Progenitor cell of endocrine pancreas (in vitro differentiated cells): ENCODE measurements at places on chromosomes 2 and 18. TPM values are rescaled to one million over a fixed set of nuclear protein-coding genes. Genes with fewer than 3 reads are reported as not detected.

DNA sequence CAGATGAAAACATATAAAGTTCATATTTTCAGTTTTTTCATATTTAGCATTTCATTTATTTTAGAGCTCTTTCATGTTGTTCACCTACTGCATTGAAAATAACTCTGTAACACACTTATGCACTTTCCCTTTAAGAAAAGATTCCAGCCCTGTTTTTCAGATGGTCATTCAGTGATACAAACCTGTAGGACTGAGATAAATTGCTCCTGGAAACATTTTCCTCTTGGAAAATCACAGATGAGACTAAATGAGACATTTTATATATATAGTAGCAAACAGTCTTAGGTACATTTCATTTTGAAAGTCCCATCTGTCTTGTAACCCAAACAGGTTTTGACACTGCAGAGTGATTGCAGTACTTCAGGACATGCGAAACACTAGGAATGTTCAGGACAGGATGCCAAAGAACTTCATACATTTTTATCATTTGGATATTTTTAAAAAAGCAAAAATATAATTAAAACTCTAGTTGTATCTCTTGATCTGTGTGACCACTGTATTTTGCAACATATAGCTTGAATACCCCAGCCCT, 412.4 kb downstream of the MTX2 start:
- H3K4me1 ChIP-seq = peaks cover 21% of the 10 kb centered on the region
- DNase-seq = no peak
- no peak overlapping the region for H3K27ac ChIP-seq

- H3K27me3 ChIP-seq = peaks cover 18% of the 10 kb centered on the region
- H3K36me3 ChIP-seq = no peaks in the 10 kb centered on the region
- no peak overlapping the region for H3K27ac ChIP-seq
- DNase-seq = no peak
- peaks cover 8% of the 10 kb centered on the region for H3K4me1 ChIP-seq
Measured at GRCh38 chr2:45859682-45860081, 208.2 kb downstream of the PRKCE start.

- H3K27me3 ChIP-seq = peaks cover 19% of the 10 kb centered on the region
- no peaks in the 10 kb centered on the region for H3K4me1 ChIP-seq
- H3K27ac ChIP-seq = no peak overlapping the region
- DNase-seq = no peak
- H3K4me3 ChIP-seq = no peak overlapping the region
Measured at GRCh38 chr2:160658851-160659250, 165.2 kb upstream of the RBMS1 start.

DNA sequence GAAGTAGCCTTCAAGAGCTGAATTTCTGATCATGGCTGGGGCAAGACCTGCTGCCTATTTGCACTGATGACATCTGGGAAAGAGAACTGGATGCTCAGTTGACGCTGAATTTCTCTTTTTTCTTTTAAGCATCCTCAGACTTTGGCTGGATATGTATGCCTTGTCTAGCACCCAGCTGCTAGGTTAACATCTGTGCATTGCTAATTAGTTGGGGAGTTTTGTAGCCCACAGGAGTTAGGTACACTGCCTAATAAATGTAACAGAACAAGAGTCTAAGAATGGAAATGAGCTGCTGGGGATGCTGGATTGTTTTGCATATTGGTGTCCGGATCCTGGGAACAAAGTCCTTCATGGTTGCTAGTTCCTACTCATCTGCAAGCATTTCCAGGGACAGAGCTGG, 40.9 kb upstream of the STPG4 start:
- H3K27me3 ChIP-seq = peaks cover 7% of the 10 kb centered on the region
- no peak for DNase-seq
- peaks cover 30% of the 10 kb centered on the region for H3K4me1 ChIP-seq
- no peak overlapping the region for H3K4me3 ChIP-seq

DNA sequence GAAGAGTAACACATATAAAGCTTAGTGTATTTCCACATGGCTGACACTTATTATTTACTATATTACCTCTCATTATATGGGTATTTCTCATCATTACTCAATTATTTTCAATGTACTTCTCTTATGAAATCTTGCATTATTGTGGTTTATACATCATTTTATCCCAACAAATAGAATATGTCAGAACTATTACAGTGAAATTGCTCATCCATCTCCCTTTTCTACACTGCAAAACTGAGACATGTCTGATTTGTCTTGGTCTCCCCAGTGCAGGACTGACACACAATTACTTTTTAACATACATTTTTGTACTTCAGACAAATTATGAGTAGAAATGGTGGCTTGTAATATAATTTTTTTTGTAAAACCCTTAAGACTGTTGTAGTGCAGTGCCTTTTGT, 600.9 kb downstream of the PLCL1 start:
- H3K36me3 ChIP-seq = no peaks in the 10 kb centered on the region
- H3K27me3 ChIP-seq = peaks cover 3% of the 10 kb centered on the region
- no peak overlapping the region for H3K27ac ChIP-seq
- H3K4me3 ChIP-seq = no peak overlapping the region
- H3K4me1 ChIP-seq = peaks cover 1% of the 10 kb centered on the region
- DNase-seq = no peak

- no peaks in the 10 kb centered on the region for H3K36me3 ChIP-seq
- no peak overlapping the region for H3K27ac ChIP-seq
- no peak for DNase-seq
- no peak overlapping the region for H3K4me3 ChIP-seq
Measured at GRCh38 chr2:46857871-46858701, 57.5 kb downstream of the MCFD2 start.

DNA sequence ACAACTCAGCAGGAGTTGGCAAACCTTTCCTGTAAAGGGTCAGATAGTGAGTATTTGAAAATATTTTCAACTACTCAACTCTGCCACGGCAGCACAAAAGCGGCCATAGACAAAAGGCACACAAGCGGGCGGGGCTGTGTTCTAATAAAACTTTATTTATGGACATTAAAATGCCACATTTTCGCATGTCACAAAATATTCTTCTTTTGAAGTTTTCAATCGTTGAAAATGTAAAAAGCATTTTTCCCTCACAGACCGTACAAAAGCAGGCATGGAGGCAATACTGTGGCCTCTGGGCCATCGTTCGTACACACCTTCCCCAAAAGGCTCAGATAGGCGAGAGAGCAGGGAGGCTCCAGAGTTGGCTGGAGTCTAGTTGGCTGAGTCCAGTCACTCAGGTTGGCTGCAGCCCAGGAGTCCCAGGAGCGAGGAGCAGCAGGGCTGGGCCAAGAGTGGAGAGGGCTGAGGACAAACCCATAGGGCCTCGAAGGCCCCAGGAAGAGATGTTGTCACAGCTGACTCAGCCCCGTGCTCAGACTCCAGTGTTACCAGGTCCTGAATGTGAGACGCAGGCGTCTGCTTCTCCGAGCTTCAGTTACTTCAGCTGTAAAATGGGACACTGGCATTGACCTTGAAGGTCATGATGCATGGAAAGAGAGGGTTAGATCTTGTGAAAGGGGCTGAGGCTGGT, 42.5 kb downstream of the SDC1 start:
- no peaks in the 10 kb centered on the region for H3K27me3 ChIP-seq
- DNase-seq = no peak
- H3K27ac ChIP-seq = no peak overlapping the region
- no peak overlapping the region for H3K4me3 ChIP-seq

GRCh38 chr2:174023591-174024523, 58.7 kb upstream of the SP3 start:
- peaks cover 49% of the 10 kb centered on the region for H3K27me3 ChIP-seq
- no peak for DNase-seq
- no peak overlapping the region for H3K27ac ChIP-seq
- H3K36me3 ChIP-seq = no peaks in the 10 kb centered on the region
- no peak overlapping the region for H3K4me3 ChIP-seq

DNA sequence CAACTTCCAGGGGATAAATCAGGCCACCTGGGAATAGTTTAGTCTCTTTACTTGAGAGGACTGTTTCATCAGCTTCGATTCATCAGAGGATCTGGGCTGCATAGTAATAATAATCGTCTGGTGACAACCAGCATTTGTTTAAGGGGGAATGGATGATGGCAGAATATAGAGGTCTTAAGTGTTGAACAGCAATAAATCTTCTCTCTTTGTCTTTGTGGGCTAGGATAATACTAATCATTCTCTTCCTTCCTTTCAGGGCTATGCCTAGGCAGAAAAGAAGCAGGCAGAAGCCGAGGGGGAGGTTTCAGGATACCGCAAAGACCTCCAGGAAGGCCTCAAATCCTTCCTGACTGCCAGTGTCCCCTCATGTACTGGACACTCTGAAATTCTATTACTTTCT, 150.4 kb upstream of the GAREM1 start:
- no peak overlapping the region for H3K27ac ChIP-seq
- H3K27me3 ChIP-seq = peaks cover 7% of the 10 kb centered on the region
- H3K4me1 ChIP-seq = no peaks in the 10 kb centered on the region
- H3K4me3 ChIP-seq = no peak overlapping the region
- DNase-seq = no peak
- no peaks in the 10 kb centered on the region for H3K36me3 ChIP-seq

- H3K4me1 ChIP-seq = peaks cover 10% of the 10 kb centered on the region
- no peaks in the 10 kb centered on the region for H3K27me3 ChIP-seq
- no peaks in the 10 kb centered on the region for H3K36me3 ChIP-seq
- DNase-seq = no peak
- H3K4me3 ChIP-seq = no peak overlapping the region
Measured at GRCh38 chr2:83069724-83070123, 1389.4 kb downstream of the SUCLG1 start.

DNA sequence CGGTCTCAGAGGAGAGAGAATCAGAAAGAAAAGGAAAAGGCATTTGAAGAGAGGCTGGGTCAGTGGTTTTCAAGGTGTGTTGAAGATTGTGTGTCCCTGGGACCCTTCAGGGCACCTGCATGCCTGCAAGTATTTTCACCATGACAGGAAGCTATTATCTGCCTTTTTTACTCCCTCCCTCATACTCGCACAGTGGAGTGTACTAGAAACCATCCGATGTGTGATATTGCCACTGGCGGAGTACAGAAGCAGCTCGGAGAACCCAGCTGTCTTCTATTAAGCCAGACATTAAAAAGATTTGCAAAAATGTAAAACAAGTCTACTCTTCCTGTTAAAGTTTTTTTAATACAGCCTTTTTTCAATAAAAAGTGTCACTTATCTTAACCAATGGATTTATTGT, 33.7 kb upstream of the RFX8 start:
- H3K4me1 ChIP-seq = no peaks in the 10 kb centered on the region
- no peak overlapping the region for H3K27ac ChIP-seq
- no peak overlapping the region for H3K4me3 ChIP-seq

- DNase-seq = no peak
- no peaks in the 10 kb centered on the region for H3K27me3 ChIP-seq
- no peaks in the 10 kb centered on the region for H3K36me3 ChIP-seq
- H3K27ac ChIP-seq = no peak overlapping the region
- H3K4me1 ChIP-seq = no peaks in the 10 kb centered on the region
Measured at GRCh38 chr2:83665894-83666293, 793.2 kb downstream of the SUCLG1 start.

- H3K4me1 ChIP-seq = peaks cover 3% of the 10 kb centered on the region
- DNase-seq = no peak
- no peak overlapping the region for H3K27ac ChIP-seq
Measured at GRCh38 chr2:41784496-41784895, 263.3 kb upstream of the PKDCC start.

DNA sequence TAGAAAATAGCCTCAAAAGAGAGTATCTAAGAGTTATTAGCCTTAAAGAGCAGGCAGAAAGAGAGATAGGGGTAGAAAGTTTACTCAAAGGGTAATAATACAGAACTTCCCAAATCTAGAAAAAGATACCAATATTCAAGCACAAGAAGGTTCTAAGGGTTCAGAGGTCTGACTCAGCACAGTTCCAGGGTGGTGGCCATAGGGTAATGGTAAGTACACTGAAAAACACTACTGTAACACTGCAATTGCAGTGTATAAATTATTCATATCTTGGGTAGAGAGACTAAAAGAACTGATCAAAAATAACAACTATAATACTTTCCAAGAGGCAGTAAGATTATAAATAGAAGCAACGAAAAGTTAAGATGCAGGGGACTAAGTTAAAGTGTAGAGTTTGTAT, 115.2 kb downstream of the ROCK1 start:
- no peak overlapping the region for H3K4me3 ChIP-seq
- no peaks in the 10 kb centered on the region for H3K4me1 ChIP-seq
- DNase-seq = no peak
- peaks cover 20% of the 10 kb centered on the region for H3K36me3 ChIP-seq
- no peaks in the 10 kb centered on the region for H3K27me3 ChIP-seq
- no peak overlapping the region for H3K27ac ChIP-seq

- H3K4me1 ChIP-seq = no peaks in the 10 kb centered on the region
- peaks cover 16% of the 10 kb centered on the region for H3K27me3 ChIP-seq
- no peak for DNase-seq
- H3K36me3 ChIP-seq = no peaks in the 10 kb centered on the region
- H3K27ac ChIP-seq = no peak overlapping the region
Measured at GRCh38 chr2:126644630-126645191, 11.2 kb upstream of the GYPC start.

GRCh38 chr2:73356097-73356496, 29.5 kb upstream of the ALMS1 start:
- no peaks in the 10 kb centered on the region for H3K4me1 ChIP-seq
- no peak overlapping the region for H3K4me3 ChIP-seq
- DNase-seq = no peak
- H3K36me3 ChIP-seq = no peaks in the 10 kb centered on the region
- H3K27ac ChIP-seq = no peak overlapping the region
- no peaks in the 10 kb centered on the region for H3K27me3 ChIP-seq

DNA sequence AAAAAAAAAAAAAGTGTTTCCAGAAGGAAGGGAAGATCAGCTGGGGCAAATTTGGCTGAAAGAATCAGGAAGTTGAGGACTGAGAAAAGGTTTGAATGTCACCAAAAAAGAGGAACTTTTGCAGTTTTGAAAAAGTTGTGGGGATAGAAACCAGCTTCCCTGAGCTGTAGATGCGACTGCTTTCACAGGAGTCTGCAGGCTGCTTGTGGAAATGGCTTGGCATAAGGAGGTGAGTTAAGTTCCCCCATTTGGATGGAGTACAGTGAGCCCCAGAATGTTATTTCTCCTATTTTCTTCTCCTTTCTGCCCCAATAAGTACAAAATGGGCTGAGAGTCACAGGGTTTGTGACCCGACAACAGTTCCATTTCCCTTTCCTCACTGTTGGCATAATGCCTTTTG, 16.5 kb upstream of the ME2 start:
- no peak overlapping the region for H3K4me3 ChIP-seq
- H3K36me3 ChIP-seq = no peaks in the 10 kb centered on the region
- H3K27me3 ChIP-seq = peaks cover 3% of the 10 kb centered on the region
- H3K4me1 ChIP-seq = peaks cover 8% of the 10 kb centered on the region
- DNase-seq = no peak

- no peaks in the 10 kb centered on the region for H3K36me3 ChIP-seq
- peaks cover 10% of the 10 kb centered on the region for H3K4me1 ChIP-seq
- H3K4me3 ChIP-seq = no peak overlapping the region
Measured at GRCh38 chr2:144426981-144427479, 92.9 kb downstream of the ZEB2 start.

Gene TMEM169
- 3.6 and 3.8 TPM in 2 replicates for total RNA-seq

Gene EGR4
- total RNA-seq = 0.12 TPM in 1 of 2 replicates, not detected in the other

Gene ABCB6
- 26.7 and 29.9 TPM in 2 replicates for total RNA-seq

Gene ARHGEF33
- 1.4 and 1.7 TPM in 2 replicates for total RNA-seq

Gene MPP4
- total RNA-seq = 0.22 TPM in 1 of 2 replicates, not detected in the other

Gene HAAO
- total RNA-seq = 14.5 and 16.7 TPM in 2 replicates

Gene NEDD4L
- total RNA-seq = 152 and 162 TPM in 2 replicates

Gene MEP1B
- total RNA-seq = not detected in 2 replicates

Gene FSHR
- 0.44 and 0.74 TPM in 2 replicates for total RNA-seq

Gene ST8SIA3
- total RNA-seq = 8.9 and 11.4 TPM in 2 replicates
